ENCODE measurements at places on chromosomes 5 and 9. TPM values are rescaled to one million over a fixed set of nuclear protein-coding genes. Genes with fewer than 3 reads are reported as not detected.

The HTR1A gene
- not detected for total RNA-seq

The TMEM215 gene
- total RNA-seq, result not detected

The FNIP1 gene
- 31.0 TPM for total RNA-seq

The C9 gene
- under 0.01 TPM for total RNA-seq

The LPAR1 gene
- total RNA-seq, result not detected

The GPR151 gene
- not detected for total RNA-seq

The CDHR2 gene
- not detected for total RNA-seq

The NSA2 gene
- 61.5 TPM for total RNA-seq

DNA sequence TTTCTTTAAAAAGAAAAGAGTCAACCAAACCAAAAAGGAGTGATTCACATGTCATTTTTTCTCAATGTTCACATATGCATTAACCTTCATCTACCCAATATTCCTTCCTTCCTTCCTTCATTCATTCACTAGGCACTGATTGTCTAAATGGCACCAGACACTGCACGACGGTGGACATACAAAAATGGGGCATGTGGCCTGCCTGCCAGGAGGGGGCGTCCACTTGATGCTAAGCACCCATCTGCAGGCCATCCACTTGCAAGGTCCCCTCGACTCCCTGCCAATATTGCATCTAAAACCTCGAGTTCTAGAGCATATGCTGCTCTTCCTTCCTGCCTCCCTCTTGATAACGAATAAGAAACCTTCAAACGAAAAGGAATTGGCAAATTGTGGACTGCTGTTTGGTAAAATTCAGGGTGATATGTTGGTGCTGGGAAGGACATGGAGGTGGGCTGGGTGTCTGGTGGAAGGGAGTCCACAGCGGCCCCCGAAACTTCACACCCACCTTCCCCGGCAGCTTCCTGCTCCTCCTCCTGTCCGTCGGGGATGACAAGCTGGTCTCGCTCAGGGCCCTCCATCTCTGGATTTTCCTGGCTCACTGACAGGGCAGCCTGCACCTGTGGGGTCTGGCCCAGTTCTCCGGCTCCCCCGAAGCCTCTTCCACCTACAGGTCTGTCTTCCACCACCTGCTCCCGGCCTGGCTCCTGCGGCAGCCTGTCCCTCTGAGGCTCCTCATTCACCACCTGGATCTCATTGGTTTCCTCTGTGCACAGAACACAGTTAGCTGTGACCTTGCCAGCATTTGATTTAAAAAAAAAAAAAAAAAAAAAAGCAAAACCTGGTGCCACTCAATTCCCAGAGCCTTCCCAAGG is 64.3 kb downstream of the GOLM1 start:
- peak; percentile 61 for DNase-seq

GRCh38 chr5:154059039-154059430 is 20.3 kb downstream of the MFAP3 start:
- DNase-seq, result no peak

DNA sequence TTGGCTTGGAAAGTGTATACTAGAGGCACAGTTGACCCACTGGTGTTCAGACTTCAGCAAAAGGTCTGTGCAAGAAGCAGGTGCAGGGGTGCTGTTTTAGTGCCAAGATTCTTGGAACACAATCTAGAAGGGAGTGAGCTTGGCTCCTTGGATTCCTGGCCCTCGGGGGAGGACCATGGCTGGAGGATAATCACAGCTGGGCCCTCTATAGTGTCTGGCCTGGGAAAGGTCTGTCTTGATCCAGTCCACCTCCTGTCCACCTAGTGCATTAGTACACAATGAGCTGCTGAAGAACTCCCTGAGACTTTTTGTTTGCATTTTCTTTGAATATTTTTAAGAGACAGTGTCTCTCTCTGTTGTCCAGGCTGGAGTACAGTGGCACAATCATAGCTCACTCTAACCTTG is 50.4 kb upstream of the PLPP1 start:
- DNase-seq, result no peak

- DNase-seq, result no peak
Measured at GRCh38 chr5:11890777-11891176, 13.5 kb downstream of the CTNND2 start.

- DNase-seq, result no peak
Measured at GRCh38 chr5:114857941-114858551, 311.7 kb downstream of the TRIM36 start.

- peak; percentile 15 for DNase-seq
Measured at GRCh38 chr9:129656795-129657390, 8.6 kb upstream of the PRRX2 start.

DNA sequence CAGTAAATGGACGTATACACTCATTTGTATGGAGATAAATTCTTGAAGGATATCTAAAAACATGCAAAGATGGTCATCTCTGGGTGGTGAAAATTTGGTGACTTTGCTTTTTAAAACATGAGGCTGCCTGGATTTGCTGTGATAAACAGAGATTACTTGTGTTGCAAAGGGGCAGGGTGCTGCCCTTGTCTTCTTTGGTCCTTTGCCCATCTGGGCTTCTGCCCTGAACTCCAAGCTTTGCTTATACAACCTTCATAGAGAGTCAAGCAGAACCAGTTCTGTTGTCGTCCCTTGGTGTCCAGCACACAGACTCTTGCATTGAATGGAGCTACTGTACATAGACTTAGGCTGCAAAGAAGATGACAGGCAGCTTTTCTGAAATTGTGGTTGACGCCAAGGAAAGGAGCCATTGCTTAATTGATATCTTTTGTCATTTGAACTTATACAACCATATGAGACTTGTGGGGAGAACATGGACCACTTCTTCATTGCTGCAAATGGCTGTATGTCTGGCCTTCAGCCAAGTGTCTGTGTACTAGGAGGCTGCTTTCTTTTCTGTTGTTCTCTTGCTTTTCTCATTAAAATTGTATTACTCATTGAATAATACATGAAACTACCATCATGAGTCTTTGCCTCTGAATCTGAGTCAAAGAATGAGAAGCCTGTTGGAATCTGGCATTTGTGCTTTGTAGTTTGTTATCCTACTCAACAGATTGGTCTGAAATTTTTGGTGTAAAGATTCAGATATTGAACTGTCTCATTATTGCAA is 152.5 kb downstream of the DMRT2 start:
- DNase-seq, result no peak

- DNase-seq, result no peak
Measured at GRCh38 chr5:75009556-75010345, 42.6 kb downstream of the GCNT4 start.

DNA sequence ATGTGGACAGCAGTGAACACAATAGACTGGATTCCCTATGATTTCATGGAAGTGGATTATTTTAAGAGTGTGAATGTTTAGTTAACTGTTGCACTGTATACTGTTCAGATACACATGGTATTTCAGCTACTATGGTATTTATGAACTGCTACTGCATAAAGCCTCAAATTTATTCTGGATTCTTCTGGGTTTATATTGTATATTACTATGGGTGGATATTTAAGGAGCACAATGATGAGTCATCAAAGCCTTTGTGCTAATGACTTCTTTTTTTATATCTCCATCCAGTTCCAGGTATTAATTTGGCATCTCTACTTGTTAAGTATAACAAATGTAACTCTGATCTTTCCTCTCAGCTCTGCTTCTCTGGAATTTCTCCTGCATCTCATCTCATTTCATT is 6.8 kb downstream of the KDM4C start:
- DNase-seq, result no peak

GRCh38 chr9:16060436-16061129 is 507.7 kb downstream of the CCDC171 start:
- peak; percentile 9 for DNase-seq
